AG04450 (cell line): ENCODE measurements at places on chromosomes 5 and 9. TPM values are rescaled to one million over a fixed set of nuclear protein-coding genes. Genes with fewer than 3 reads are reported as not detected.

SOHLH1 gene
- polyA plus RNA-seq, result not detected in 2 replicates

SAPCD2 gene
- polyA plus RNA-seq, result 1.5 and 1.8 TPM in 2 replicates

FCN2 gene
- not detected in 2 replicates for polyA plus RNA-seq

PCDHA5 gene
- 0.02 TPM in 1 of 2 replicates, not detected in the other for polyA plus RNA-seq

IFNB1 gene
- polyA plus RNA-seq, result not detected in 2 replicates

SUSD1 gene
- polyA plus RNA-seq, result 22.8 and 24.2 TPM in 2 replicates

IFNA21 gene
- polyA plus RNA-seq, result not detected in 2 replicates

SGCD gene
- 19.7 and 25.2 TPM in 2 replicates for polyA plus RNA-seq

URM1 gene
- 44.7 and 65.1 TPM in 2 replicates for polyA plus RNA-seq

GRCh38 chr5:171705036-171705435 is 80.6 kb upstream of the SMIM23 start:
- no peak for DNase-seq

GRCh38 chr5:142486020-142486419 is 161.2 kb upstream of the SPRY4 start:
- DNase-seq, result no peak

- DNase-seq, result no peak
Measured at GRCh38 chr5:33423018-33423630, 17.6 kb upstream of the TARS1 start.

GRCh38 chr5:73311291-73312110 is 137.1 kb downstream of the FOXD1 start:
- peak; percentile 66 for DNase-seq

DNA sequence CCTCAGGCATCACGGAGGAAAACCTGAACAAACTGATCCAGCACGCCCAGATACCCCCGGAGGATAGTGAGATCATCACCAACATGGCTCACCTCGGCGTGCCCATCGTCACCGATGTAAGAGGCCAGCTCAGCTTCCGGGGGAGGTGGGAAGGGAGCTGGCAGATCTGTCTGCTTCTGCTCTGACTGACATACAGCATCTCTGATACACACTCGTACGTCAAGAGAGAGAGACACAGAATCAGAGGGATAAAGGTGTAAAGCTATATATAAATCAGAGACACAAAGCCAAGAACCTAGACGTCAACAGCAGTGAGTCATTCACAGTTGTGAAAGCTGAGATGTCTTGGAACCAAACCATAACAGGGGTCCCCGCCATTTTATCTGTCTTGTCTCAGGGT is 30.1 kb upstream of the CFAP157 start:
- no peak for DNase-seq

DNA sequence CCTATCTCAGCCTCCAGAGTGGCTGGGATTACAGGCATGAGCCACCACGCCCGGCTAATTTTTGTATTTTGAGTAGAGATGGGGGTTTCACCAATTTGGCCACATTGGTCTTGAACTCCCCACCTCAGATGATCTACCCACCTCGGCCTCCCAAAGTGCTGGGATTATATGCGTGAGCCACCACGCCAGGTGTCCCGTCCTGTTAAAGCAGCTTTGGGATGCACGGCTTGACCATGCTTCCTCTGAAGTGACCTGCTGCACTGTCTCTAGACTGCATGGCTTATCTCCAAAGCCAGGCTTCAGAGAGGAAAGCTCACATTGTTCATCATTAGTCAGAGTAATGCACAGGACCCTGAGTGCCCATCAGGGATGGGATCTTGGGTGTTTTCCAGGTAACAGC is 45.4 kb downstream of the SEMA4D start:
- DNase-seq, result no peak

DNA sequence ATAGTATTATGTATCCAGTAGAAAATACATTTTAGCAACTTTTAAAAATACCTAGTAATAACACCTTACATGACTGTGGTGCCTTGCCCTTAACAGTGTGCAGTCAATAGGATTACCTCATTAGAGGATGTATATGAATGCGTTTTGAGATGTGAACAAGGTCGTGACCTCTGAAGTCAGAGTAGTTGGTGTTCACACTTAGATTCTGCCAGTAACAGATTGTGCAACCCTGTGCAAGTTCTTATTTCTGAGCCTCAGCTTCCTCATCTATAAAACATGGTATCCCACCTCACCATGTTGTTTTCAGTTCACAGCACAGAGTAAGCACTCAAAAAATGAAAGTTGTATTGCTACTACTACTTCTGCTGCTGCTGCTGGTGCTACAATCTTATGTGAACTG is 347.3 kb downstream of the KDM4C start:
- no peak for DNase-seq

DNA sequence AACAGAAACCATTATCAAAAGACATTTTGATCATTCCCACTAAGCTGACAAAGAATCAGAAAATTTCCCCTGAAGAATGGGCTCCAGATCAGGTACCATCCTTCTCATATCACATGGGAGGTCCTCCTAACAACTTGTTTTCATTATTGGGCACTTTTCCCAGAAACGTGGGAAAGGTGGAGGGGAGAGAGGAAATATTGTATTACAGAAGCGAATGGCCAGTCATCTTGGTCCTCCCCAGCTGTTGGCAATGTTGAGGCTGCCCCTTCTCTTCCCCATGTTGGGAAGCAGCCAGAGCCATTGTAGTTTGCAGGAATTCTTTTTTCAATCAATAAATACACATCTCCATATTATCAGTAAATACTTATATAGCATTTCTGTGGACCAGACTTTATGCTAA is 126.2 kb upstream of the ZNF608 start:
- DNase-seq, result no peak

DNA sequence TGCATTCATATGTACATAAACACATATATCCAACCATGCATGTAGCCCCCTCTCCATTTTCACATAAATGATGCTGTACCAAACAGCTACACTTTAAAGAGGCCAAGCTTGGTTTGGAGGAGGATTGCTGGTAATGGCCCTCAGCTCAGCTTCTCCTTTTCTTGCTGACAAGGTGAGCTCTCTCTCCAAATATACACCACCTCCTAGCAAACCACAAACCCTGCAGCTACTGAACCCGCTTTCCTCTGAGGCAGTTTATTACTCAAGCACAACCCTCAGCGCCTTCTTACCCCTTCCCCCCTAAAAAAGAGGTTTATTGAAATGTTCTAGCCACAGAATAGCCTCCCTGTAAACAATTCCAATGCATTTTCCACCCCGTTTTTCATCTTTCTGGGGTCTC is 54.0 kb downstream of the ALG2 start:
- no peak for DNase-seq

GRCh38 chr5:168859471-168859870 is 280.3 kb upstream of the PANK3 start:
- DNase-seq, result no peak

GRCh38 chr9:114056527-114056926 is 21.6 kb downstream of the AMBP start:
- no peak for DNase-seq

GRCh38 chr5:98769959-98770208 is 3.6 kb upstream of the RGMB start:
- no peak for DNase-seq

GRCh38 chr5:56412601-56413379 is 179.7 kb upstream of the ANKRD55 start:
- no peak for DNase-seq

GRCh38 chr9:11962327-11962726 is 730.9 kb upstream of the TYRP1 start:
- no peak for DNase-seq

DNA sequence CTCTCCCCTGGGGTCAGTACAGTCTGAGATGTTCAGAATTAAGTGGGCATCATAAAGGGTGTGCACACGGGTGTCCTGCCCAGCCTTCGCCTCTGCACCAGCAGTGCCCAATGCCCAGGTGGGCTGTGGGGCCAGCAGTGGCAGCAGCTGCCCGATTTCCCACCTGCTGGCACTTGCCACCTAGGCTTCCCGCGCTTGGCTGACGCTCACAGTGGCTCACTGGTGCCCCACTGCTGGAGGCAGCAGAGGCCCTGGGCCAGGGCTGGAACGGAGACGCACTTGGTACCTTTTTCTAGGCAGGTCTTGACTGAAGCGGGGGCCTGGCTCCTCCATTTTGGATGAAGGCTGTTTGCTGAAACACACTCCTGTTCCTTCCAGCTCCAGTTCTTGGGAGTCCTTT is 17.0 kb downstream of the MRNIP start:
- DNase-seq, result no peak

GRCh38 chr5:80622756-80623155 is 31.7 kb upstream of the MSH3 start:
- no peak for DNase-seq

- no peak for DNase-seq
Measured at GRCh38 chr5:14411216-14411615, 170.4 kb upstream of the OTULINL start.

DNA sequence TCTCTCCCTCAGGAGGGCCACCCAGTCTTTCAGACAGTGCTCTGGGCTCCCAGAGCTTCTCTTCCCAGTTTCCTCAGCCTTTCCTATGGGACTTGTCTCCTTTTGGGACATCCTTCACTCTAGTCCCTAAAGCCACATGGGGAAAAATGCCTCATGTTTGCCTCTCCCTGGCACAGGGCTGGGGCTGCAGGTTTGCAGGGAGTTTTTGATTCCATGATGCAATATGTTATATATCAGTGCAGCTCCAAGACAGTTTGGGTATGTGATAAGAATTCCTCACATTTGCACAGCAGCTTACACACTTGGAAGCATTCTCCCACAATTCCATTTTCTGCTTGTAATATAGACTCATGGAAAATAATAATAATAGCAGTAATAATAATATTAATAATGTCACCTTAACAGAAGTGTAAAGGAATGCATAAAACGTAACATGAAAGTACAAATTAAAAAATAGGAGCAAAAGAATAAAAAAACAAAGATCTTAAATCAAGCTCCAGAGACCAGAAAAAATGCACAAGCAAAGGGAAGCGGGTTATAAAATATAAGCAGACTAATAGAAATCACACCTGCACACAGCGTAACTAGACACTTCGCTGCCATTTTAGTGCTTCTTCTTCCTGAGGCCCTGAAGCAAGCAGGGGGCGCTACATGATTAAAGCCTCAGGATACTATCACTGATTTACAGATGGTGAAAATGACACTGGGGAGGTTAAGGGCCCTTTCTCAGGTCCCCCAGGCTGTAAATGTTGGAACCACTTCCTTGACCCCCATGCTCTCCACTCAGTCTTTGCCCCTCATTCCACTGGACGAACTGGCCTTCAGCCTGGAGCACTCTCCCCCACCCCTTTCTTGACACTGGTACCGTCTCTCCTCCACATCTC is 70.0 kb upstream of the IL17B start:
- DNase-seq, result no peak

GRCh38 chr9:326667-327066 is 112.0 kb downstream of the DOCK8 start:
- no peak for DNase-seq

DNA sequence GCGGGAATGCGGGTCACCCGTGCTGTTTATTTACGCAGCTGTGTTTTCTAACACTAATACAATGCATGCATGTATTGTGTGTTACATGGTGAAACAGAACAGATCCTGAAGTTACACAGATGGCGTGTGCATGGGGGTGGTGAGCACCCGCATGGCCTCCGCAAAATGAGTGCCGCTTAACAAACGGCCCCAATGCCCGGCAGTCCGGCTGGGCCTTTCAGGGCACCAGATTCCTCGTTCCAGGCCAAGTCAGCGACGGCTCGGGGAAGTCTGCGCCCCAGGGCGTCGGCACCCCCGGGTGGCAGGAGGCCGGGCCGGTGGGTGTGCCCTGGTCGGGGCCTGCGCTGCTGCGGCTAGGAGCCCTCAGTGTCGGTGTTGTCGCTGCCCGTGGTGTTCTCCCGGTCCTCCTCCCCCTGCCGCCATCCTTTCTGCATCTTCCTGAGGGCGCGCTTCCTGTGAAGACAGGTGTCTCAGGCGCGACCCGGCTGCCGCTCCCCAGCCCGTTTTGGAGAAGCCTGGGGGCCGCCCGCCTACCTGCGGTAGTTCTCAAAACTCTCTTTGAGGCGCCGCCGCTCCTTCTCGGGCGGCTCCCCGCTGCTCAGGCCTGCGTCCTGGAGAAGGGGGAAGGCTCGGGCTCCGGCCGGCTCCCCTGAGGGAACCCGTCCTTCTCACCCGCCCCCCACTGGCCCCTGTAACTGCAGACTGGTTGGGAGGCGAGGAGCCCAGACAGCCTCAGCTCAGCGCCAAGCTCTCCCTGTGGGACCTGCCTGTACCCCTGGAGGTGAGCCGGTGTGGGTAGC is 605 bp upstream of the DNLZ start:
- no peak for DNase-seq

DNA sequence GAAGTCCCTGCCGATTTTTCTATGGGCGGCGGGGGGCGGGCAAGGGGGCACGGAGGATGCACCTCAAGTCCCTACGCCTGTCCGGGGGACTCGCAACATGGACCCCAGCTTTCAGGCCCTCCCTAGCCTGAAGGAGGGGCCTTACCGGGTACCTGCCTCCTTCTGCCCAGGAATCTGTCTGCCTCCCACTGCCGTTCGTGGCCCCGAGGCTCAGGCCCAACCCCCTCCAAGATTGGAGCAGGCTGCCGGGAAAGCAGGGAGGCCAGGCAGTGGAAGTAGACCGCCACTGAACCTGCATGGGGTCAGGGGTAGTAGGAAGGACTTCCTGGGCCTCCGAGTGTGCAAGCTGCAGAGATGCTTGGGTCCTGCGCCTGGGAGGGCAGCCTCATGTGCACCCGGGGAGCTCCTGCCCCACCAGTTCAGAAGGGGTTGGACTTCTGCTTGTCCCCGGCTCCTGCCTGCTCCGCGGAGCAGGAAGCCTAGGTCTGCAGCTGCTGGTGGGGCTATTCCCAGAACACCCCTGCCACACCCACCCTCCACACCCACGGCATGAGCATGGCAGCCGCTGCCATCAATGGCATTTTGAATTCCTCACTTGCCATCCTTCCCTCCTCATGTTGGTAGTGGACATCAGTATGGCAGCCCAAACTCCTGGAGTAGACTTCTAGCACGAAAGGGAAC is 1312.7 kb upstream of the ACO1 start:
- DNase-seq, result no peak

DNA sequence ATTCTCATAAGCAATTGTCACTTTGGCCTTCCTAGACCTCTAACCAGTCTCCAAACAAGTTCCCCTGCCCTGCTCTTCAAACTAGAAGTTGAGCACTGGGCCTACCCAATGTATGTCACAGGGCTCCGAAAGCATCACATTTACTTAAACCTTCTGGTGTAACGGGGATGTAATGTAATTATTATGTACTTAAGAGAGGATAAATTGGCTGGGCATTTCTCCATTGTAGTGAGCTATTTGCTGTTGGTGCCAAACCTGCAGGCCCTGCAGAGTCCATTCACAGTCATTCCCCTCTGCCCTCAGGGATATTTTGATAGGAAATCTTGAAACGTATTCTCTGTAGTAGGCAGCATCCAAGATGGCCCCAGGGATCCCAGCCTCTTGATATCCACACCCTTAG is 64.2 kb upstream of the GNE start:
- DNase-seq, result no peak
